ENCODE measurements at places on chromosomes 12 and 14. TPM values are rescaled to one million over a fixed set of nuclear protein-coding genes. Genes with fewer than 3 reads are reported as not detected.

SNX6 gene
- total RNA-seq, result 92.9 TPM

DPPA3 gene
- not detected for total RNA-seq

LRRIQ1 gene
- 3.2 TPM for total RNA-seq

RGS6 gene
- total RNA-seq, result not detected

A2M gene
- total RNA-seq, result not detected

NEUROD4 gene
- not detected for total RNA-seq

KLRC3 gene
- not detected for total RNA-seq

RPL10L gene
- not detected for total RNA-seq

PSMD9 gene
- total RNA-seq, result 191 TPM

UNC79 gene
- total RNA-seq, result 0.03 TPM

OASL gene
- 28.3 TPM for total RNA-seq

FOXN4 gene
- not detected for total RNA-seq

CARMIL3 gene
- not detected for total RNA-seq

GSC gene
- not detected for total RNA-seq

NRL gene
- total RNA-seq, result not detected

KLRK1 gene
- not detected for total RNA-seq

VSIG10 gene
- 80.6 TPM for total RNA-seq

NKX2-1 gene
- not detected for total RNA-seq

TGFB3 gene
- 0.44 TPM for total RNA-seq

WSCD2 gene
- not detected for total RNA-seq

ACVRL1 gene
- total RNA-seq, result 4.4 TPM

SEL1L gene
- 26.1 TPM for total RNA-seq

PRPF40B gene
- total RNA-seq, result 10.9 TPM

KCNJ8 gene
- 1.4 TPM for total RNA-seq

STAB2 gene
- total RNA-seq, result not detected

CELA1 gene
- total RNA-seq, result not detected

INSM2 gene
- total RNA-seq, result not detected

MAPK1IP1L gene
- 18.9 TPM for total RNA-seq

PKP2 gene
- total RNA-seq, result 9.6 TPM

GDF11 gene
- total RNA-seq, result 2.8 TPM

PLBD1 gene
- 66.6 TPM for total RNA-seq

PIK3C2G gene
- not detected for total RNA-seq

Data from Caki2 (cell line).